SK-MEL-5 (cell line): ENCODE measurements at places on chromosomes 2 and 18.

DNA sequence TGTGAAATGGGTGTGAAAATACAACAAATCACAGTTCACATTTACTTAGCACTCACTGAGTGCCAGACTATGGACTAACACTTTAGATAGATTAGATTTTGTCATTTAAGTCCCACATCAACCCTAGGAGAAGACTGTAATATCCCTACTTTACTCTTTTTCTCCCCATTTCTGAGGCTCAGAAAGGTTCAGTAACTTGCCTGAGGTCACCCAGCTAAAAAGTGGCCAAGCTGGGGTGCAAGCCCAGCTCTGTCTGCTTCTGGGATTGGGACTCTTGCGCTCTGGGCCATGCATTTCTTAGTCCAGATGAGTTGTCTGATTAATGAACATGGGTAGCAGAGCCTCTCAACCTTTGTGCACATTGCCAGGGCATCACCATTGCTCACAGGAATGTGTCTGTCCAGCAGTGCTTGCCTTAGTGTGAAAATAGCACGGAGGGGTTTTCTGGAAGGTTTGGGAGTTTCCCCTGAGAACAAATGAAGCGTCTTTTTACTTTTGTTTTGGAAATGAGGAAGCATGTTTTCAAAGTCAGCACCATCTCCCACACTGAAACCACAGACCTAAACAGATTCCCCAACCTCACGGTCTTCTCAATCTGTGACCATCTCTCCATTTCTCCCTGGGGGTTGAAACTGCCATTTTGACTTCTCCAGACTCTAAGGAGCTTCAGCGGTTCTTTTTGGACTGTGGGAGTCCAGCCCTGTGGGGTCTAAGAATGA is 31.9 kb downstream of the NRP2 start:
- DNase-seq = no peak

- no peak for DNase-seq
These were observed 12.2 kb downstream of the RAB31 start for GRCh38 chr18:9720327-9720726.

DNA sequence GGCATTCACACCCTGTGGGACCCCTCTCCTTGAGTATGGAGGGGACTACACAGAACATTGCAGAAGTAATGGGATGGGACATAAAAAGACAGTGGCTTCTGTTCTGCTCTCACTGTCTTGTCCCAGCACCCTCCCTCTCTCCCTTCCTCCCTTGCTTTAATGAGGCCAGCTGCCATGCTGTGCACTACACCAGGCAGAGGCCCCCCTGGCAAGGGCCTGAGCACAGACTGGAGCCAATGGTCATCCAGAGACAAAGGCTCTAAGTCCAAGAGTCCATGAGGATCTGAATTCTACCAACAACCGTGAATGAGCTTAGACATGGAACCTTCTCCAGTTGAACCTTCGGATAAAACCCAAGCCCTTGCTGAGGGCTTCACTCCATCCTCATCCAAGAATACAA is 263.0 kb downstream of the NDUFA10 start:
- no peak for DNase-seq

GRCh38 chr2:10868465-10869314 is 43.0 kb upstream of the KCNF1 start:
- no peak for DNase-seq

DNA sequence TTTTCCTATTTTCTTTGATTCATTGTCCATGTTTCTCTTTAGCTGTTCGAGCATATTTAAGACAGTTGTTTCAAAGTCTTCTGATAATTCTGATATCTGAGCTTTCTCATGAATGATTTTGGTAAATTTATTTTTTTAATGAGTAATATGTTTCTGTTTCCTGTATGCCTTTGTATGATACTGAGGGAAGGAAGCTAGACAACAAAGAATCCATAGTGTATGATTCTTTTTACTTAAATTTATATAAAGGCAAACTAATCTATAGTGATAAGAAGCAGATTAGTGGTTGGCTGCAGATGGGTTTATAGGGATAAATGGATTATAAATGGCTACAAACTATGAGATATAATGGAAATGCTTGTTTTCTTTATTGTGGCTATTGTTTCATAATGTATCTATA is 352.7 kb upstream of the CDH2 start:
- no peak for DNase-seq

- no peak for DNase-seq
These were observed 21.7 kb upstream of the LCLAT1 start for GRCh38 chr2:30425326-30425725.

DNA sequence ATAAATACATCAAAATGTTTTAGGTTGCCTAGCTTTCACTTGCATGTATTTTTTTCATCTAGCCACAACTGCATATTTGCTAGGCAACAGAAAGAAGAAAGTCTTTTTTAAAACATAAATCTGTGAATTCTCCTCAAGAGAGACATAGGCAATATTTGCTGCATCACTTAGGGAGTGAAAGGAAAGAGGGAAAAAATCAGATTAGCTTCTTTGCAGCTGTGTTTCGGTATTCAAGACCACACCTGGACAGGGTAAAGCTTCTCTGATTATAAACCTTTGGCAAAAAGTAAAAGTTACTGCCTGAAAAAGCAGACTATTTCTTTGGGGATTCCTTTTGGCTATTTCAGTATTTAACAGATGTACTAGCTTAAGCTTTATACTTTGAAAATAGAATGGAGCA is 280.9 kb upstream of the ZSWIM2 start:
- no peak for DNase-seq

GRCh38 chr2:68762665-68763064 is 28.1 kb downstream of the ARHGAP25 start:
- no peak for DNase-seq
